ENCODE measurements at places on chromosomes 12 and 14. TPM values are rescaled to one million over a fixed set of nuclear protein-coding genes. Genes with fewer than 3 reads are reported as not detected.

Gene ZBTB42
- 5.7 TPM for total RNA-seq

Gene KRT2
- not detected for total RNA-seq

Gene M6PR
- 87.3 TPM for total RNA-seq

Gene DACT1
- 2.9 TPM for total RNA-seq

Gene WBP11
- total RNA-seq: 10.0 TPM

Gene TSPAN8
- total RNA-seq: 0.24 TPM

Gene PLEKHG7
- total RNA-seq: not detected

Gene PTPRR
- under 0.01 TPM for total RNA-seq

Gene ESRRB
- not detected for total RNA-seq

Gene FLVCR2
- 0.61 TPM for total RNA-seq

Gene RASSF9
- total RNA-seq: 2.3 TPM

Gene TBX3
- total RNA-seq: 30.8 TPM

Gene CNTN1
- 6.7 TPM for total RNA-seq

Gene LBHD2
- not detected for total RNA-seq

Gene RNF212B
- total RNA-seq: not detected

Gene ATF7IP
- 45.8 TPM for total RNA-seq
